ENCODE measurements at places on chromosomes 12 and 14.

GRCh38 chr14:33352821-33353220 lies 414.1 kb downstream of the NPAS3 start:
- no peak for DNase-seq

GRCh38 chr14:84436528-84436927 lies 1093.4 kb upstream of the FLRT2 start:
- no peak for DNase-seq

- DNase-seq: no peak
These were observed 110.9 kb downstream of the TSPAN9 start for GRCh38 chr12:3187846-3188770.

DNA sequence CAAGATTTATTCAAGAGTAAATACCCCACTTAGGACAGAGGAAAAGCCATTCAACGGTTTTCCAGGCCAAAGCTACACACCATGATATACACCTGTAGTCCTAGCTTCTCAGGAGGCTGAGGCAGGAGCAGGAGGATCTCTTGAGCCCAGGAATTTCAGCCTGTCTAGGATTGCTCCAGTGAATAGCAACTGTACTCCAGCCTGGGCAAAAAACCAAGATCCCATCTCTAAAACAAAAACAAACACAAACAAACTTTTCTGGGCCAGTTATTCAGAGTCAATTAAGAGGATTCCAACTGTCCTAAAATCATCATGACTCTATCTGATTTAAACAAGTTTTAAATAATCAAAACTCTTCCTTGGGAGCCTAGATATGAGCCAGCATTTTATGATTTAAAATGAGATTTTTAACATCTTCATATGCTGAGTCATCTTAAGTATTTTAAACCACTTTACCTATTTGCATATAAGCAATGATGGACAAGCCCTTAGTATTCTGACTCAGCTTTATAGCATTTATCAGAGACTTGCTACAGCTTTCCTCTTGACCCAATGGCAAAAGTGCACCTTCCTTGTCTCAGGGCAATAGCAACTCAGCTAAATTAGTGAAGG lies 77.1 kb downstream of the KCNMB4 start:
- no peak for DNase-seq

- peak; percentile 23 for DNase-seq
These were observed 103.8 kb downstream of the OSBPL8 start for GRCh38 chr12:76455582-76456345.

- no peak for DNase-seq
These were observed 604 bp downstream of the HCFC2 start for GRCh38 chr12:104064842-104065427.

DNA sequence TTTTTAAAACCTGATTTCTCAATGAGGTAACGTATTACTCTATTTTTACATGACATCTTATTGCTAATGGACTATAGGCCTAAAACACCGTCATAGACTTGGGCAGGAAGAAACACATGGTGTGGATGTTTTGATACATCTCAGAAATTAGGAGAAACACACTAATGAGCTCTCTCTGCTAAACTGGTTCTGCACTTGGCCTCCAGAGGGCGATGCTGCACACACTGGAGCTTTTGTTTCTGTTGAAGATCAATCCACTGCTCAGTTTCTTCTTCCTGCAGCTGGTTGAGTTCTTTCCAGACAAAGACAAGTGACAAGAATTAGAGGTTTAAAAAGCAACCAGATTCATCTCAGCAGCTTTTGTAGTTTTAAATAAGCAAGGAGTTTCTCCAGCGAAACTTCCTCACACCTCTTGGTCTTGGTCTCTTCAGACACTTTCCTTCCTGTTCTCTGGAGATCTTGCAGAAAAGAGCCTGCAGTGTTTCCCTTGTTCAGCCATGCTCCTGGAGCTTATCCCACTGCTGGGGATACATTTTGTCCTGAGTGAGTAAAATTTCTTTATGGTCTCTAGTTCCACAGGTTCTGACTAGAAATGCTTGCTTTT lies 178.5 kb upstream of the OR4E1 start:
- no peak for DNase-seq

DNA sequence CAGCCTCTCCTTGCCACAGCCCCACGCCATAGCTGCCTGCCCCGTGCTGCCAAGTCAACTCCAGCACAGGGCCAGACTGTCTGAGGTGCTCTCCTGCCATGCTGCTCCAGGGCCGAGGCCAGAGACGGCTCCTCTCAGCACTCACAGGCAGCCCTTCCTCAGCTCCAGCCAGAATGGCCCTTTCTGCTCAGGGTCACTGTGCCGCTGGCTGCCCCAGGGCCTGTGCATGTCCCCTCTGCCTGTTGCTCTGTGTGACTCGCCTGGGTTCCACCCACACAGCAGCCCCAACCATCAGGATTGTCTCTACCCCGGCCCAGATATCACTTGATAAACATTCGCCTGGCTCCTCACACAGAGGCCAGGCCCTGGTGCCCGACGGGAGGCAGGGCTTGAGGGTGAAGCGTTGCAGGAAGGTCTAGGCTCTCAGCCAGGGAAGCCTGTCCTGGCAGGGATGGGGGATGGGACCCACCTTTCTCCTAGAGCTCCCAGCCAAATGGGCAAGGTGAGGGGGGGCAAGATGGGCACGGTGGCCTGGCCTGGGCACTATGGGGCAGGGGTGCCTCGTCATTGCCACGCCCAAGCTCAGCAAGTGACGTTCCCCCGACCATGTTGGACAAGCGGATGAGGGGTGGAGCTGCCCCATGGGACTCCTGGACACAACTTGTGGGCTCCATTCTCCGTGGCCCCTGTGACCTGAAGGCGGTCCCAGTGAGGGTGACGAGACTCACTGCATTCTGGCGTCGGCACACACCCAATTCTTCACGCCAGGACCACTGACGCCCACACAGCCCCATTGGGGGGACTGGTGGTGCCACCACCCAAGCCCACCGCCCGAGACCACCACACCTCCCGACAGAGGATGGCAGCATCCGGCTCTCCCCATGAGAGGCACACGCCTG lies 27.4 kb upstream of the BTBD6 start:
- DNase-seq: no peak

GRCh38 chr14:61889914-61890351 lies 127.7 kb downstream of the SNAPC1 start:
- no peak for DNase-seq

- DNase-seq: no peak
These were observed 40.2 kb downstream of the GRIP1 start for GRCh38 chr12:66638666-66639065.

GRCh38 chr12:67112586-67112985 lies 156.6 kb upstream of the CAND1 start:
- DNase-seq: no peak

DNA sequence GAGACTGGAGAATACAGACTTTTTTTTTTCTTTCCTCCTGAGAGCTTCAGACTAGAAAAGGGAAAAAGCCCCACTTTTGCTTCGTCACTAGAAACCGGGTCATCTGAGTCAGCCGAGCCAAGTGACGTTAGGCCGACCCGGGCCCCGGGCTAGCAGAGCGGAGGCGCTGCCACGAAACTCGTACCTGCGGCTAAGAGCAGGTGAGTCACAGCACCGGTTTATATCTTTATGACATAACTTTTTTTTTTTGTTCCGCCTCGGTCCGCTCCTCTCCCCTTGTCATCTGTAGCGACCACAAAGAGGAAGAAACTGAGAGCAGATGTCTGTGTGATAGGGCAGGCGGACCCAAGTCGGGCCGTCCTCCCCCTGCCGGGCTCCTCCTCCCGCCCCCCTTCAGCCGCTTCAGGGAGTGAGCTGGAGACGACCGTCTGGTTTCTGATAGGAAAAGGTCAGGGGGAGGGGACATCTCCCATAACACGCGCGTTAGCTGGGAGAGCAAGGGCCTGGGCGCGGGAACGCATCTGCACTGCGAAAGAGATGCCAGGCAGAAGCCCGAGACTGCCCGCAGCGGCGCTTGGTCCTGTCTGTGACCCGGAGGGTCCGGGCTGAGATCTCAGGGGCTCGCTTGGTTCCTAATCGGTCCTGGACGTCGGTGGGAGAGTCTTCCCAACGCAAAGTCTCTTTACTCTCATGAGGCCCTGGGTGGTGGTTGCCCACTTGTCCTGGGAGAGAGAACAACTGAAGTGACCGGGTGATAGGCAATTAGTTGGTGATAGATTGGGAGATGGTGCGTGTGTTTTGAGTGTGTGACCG lies 586 bp downstream of the TTC6 start:
- peak; percentile 97 for DNase-seq

DNA sequence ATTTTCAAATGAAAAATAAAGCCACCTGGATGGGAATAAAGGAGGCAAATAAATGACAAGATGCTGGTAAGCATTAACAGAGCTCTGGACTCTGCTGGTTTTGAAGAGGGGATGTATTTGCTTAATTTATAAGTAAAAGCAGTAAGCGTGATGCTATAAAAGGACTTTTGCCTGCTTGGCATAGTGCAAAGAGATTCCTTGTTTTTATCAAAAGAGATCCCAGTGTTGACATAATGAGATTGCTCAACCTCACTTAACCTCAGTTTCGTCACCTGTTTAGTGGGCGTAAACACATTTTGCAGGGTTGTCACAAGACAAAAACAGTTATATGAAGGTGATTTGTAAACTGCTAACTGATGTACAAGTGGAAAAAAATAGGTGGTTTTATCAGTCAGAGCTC lies 13.8 kb downstream of the ASCL1 start:
- DNase-seq: no peak

DNA sequence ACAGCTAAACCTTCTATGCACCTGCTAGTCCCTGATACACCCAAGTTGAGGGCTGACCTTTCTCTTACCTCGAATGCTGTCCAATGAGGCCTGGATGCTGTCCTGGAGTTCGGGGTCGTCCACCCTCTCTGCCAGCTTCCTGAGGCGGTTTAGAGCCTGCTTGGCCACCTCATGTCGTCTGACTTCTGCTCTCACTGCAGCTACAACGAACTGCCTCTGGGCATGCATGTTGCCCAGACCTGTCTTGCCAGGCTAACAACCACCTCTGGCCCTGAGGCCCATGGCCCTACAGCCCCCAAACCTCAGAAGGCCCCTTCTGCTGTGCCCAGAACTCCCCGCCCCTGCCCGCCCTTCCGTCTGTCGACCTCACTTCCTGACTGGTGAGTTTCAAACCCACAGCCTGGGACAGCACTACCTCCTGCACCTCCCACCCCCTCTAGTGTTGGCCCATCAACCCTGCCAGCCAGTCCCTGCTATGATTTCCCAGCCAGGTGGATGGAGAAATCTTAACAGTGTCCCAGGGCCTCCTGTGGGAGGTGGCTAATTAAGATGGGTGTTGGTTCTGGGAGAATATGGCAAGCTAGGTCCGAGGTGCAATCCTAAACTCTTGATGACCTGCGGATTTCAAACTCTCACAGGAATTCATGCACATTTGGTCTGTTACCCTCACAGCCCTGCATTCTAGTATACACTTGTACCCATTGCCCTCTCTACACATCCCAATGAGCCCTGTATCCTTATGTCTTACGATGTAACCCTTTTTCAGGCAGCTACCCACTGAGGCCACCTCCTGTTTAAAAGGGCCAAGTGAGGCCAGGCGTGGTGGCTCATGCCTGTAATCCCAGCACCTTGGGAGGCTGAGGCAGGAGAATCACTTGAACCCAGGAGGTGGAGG lies 2.7 kb upstream of the TSPAN31 start:
- DNase-seq: no peak

DNA sequence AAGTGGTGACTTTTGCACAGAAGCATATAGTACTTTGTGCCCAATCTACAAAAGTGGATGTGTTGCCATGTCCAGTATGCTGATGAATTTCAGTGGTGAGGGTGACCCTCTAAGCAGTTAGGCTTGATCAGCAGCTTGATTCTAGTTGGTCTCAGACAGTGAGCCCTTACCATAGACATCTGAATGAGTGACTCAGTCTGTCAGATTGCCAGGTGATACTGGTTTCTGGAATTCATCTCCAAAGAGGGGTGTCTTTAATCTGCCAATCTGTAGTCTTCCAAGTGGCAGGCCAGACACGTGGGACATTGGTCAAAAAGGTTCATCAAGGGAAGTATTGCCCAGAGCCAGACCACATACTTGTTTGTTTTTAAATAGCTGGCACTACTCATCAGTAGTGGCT lies 187.4 kb upstream of the SLC16A7 start:
- DNase-seq: no peak

- DNase-seq: no peak
These were observed 3.8 kb downstream of the ARHGEF25 start for GRCh38 chr12:57614948-57615500.

GRCh38 chr12:89160716-89161123 lies 191.6 kb downstream of the DUSP6 start:
- no peak for DNase-seq

DNA sequence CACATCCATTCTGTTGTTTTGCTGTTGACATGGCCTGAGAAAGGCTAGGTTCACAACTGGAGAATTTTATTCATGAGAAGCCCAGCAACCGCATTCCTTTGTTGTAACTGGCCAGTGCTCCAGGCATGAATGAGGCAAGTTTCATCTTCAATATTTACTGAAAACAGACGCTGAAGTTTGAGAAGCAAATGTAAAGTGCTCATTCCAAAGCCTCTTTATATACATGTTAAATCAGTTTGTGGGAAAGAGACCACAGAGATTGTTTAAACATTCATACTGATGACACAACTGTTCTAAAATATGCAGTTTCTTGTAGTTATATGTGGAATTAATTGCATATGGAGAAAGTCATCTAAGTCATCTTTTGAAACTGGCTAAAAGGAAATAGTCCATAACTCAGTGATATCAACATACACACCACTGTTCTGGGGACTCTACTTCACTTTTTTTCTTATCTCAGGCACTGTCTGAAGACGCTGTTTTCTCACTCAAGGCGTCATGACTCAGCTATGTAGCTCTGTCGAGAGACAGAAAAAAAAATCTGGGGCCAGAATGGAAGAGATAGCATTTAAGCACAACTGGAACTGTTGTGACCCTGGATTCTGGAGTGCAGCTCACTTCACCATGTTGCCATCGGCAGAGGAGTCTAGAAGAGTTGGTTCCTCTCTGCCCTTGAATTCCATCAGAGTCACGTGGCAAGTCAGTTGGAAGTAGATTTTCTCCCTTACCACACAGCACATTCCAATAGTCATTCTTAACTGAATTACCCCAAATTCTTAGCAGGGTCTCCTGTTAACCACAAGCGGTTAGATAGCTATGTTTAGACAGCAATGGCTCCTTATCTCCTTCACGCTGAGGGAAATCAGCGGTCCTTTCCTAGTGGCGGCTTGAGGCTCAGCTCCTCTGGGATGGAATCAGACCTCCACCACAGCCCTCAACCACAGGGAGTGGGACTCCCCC lies 258.4 kb upstream of the HMGA2 start:
- no peak for DNase-seq

- DNase-seq: no peak
These were observed 83.6 kb downstream of the NOS1 start for GRCh38 chr12:117277875-117278274.

DNA sequence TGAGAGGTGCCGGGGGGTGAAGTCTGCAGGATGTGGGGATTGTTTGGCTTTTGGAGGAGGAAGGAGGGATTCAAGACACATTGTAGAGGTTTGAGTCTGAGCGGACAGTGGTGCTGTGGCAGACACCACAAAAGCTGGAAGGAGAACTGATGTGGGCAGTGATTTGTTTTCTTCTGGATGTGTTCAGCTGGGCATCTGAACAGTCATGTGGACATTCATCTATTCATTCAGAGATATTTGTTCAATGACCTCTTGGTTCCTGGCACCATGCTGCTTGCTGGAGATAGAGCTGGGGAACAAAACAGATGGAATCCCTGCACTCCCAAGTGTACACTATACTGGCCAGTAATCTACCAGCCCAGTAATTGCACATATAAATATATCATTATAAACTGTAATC lies 64.0 kb downstream of the PTPN11 start:
- DNase-seq: no peak

Data from HuH-7.5 (cell line).